ENCODE measurements at places on chromosomes 11 and 22.

DNA sequence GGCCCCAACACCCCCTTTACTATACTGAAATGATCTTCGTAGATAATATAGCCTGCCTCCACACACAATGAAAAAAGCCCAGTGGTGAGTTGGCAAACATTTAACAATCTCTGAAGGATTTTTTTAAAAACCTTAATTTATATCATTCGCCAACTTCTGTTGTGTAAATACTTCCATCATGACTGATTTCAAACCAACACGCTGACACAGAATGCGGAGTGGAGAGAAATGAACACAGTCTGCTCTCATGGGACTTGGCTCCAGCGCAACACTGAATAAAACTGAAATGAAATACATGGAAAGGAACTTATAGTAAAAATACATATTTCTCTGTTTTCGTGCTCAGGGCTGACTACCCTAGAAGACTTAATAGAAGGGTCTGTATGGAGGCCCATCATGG is 61.3 kb upstream of the WNT11 start:
- H3K4me3 ChIP-seq, result no peak overlapping the region
- DNase-seq, result no peak
- H3K27ac ChIP-seq, result no peak overlapping the region
- no peaks in the 10 kb centered on the region for H3K36me3 ChIP-seq

GRCh38 chr22:41315586-41315985 is 14.3 kb downstream of the ZC3H7B start:
- H3K27ac ChIP-seq, result no peak overlapping the region
- no peaks in the 10 kb centered on the region for H3K4me1 ChIP-seq
- H3K36me3 ChIP-seq, result no peaks in the 10 kb centered on the region
- H3K27me3 ChIP-seq, result no peaks in the 10 kb centered on the region
- DNase-seq, result no peak

- H3K27me3 ChIP-seq, result no peaks in the 10 kb centered on the region
- H3K4me1 ChIP-seq, result peaks cover 3% of the 10 kb centered on the region
- H3K27ac ChIP-seq, result no peak overlapping the region
- no peak for DNase-seq
- H3K4me3 ChIP-seq, result no peak overlapping the region
- no peaks in the 10 kb centered on the region for H3K36me3 ChIP-seq
These were observed 8.3 kb upstream of the KCNJ11 start for GRCh38 chr11:17396598-17397310.

- peaks cover 13% of the 10 kb centered on the region for H3K4me1 ChIP-seq
- H3K4me3 ChIP-seq, result no peak overlapping the region
- no peak for DNase-seq
- no peaks in the 10 kb centered on the region for H3K36me3 ChIP-seq
- H3K27ac ChIP-seq, result no peak overlapping the region
These were observed 49.0 kb downstream of the SC5D start for GRCh38 chr11:121341609-121342008.

GRCh38 chr22:31289344-31289743 is 2.9 kb downstream of the PIK3IP1 start:
- H3K27ac ChIP-seq, result peak overlapping the region; percentile 93
- peak overlapping the region; percentile 89 for H3K4me3 ChIP-seq
- DNase-seq, result no peak
- no peaks in the 10 kb centered on the region for H3K27me3 ChIP-seq
- H3K4me1 ChIP-seq, result peaks cover 52% of the 10 kb centered on the region
- H3K36me3 ChIP-seq, result peaks cover 3% of the 10 kb centered on the region

DNA sequence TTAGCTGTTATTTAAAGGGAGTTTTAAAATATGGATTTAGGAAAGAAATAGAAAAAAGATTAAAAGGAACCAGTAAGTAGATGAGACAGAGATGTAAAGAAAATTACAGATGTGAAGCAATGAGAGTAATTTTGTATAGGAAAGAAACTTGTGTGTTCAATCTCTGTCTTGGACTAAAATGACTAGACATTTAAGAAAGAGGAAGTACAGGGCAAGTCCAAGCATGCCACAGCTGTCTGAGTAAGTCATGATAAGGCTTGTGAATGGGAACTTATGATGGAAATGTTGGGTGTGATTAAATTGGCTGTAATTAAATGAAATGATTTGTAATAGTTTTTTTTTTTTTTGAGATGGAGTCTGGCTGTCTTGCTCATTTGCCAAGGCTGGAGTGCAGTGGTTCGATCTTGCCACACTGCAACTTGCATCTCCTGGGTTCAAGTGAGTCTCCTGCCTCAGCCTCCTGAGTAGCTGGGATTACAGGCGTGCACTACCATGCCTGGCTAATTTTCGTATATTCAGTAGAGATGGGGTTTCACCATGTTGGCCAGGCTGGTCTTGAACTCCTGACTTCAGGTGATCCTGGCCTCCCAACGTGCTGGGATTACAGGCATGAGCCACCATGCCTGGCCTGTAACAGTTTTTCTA is 5.9 kb upstream of the ACY3 start:
- no peak overlapping the region for H3K27ac ChIP-seq
- no peaks in the 10 kb centered on the region for H3K4me1 ChIP-seq

- no peaks in the 10 kb centered on the region for H3K27me3 ChIP-seq
- H3K36me3 ChIP-seq, result no peaks in the 10 kb centered on the region
- peak overlapping the region; percentile 4 for H3K4me3 ChIP-seq
- no peak overlapping the region for H3K27ac ChIP-seq
- peaks cover 3% of the 10 kb centered on the region for H3K4me1 ChIP-seq
- DNase-seq, result no peak
These were observed 2.3 kb downstream of the CHKA start for GRCh38 chr11:68118706-68119448.

- no peaks in the 10 kb centered on the region for H3K4me1 ChIP-seq
- no peak overlapping the region for H3K27ac ChIP-seq
- H3K27me3 ChIP-seq, result peaks cover 53% of the 10 kb centered on the region
- no peak for DNase-seq
- no peak overlapping the region for H3K4me3 ChIP-seq
- no peaks in the 10 kb centered on the region for H3K36me3 ChIP-seq
These were observed 48.9 kb upstream of the TBCEL start for GRCh38 chr11:120974965-120975364.

DNA sequence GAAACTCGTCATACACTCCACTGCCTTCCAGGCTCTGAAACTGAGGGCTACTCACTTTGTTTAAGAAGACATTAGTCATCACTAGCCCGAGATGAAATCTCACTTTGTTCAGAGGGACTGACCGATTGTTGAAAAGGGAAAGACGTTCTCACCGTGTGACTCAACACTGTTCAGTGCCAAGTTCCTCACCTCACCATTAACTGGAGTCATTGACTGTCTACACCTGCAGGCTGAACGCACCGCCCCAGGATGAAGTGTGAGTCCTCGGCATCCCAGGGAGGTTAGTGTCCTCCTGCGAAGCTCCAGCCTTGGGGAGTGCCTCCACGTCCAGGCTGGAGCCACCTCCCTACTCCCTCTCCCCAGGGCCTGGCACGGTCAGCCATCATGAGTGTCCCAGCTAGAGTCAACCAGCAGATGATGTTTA is 30.4 kb downstream of the FADD start:
- no peaks in the 10 kb centered on the region for H3K27me3 ChIP-seq
- H3K27ac ChIP-seq, result no peak overlapping the region
- no peaks in the 10 kb centered on the region for H3K36me3 ChIP-seq
- DNase-seq, result no peak

DNA sequence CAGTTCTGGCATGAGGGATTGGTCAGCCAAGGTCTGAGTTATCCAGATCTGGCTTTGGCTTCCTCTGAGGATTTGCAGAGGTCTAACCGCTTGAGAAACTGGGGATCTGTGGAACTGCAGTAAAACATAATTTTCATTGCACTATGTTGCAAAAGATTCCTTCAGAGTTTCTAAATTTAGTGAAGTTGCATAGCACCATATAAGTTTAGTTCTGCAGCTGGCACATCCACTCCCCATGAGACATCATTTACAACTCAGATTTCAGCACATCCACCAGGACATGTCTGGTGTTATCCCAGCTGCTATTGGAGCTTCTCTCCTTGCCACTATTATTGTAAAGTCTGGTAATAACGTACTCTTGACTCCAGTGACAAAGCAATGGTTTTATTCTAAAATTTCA is 181.5 kb downstream of the CWF19L2 start:
- no peaks in the 10 kb centered on the region for H3K27me3 ChIP-seq
- no peak overlapping the region for H3K27ac ChIP-seq
- H3K36me3 ChIP-seq, result no peaks in the 10 kb centered on the region
- no peak overlapping the region for H3K4me3 ChIP-seq
- no peaks in the 10 kb centered on the region for H3K4me1 ChIP-seq

DNA sequence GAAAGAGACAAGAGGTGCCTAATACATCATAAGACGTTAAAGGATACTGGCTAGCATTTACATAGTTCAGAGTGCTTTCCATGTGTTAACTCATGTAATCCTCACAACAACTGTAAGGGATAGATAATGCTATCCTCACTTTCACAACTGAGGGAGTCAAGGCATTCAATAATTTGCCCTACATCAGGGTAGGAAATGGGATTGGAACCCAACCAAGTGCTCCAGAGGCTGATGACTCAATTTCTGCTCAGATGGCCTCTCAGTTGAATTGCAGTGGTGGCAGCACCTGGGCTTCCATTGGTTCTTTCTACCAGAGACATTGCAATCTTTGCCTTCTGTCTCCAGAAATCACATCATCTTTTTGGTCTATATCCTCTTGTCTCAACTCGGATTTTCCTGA is 232.9 kb downstream of the ETS1 start:
- H3K4me3 ChIP-seq, result no peak overlapping the region
- no peak overlapping the region for H3K27ac ChIP-seq
- H3K4me1 ChIP-seq, result peaks cover 14% of the 10 kb centered on the region
- H3K36me3 ChIP-seq, result no peaks in the 10 kb centered on the region
- DNase-seq, result no peak

- no peak overlapping the region for H3K27ac ChIP-seq
- no peak for DNase-seq
- H3K27me3 ChIP-seq, result no peaks in the 10 kb centered on the region
- no peaks in the 10 kb centered on the region for H3K36me3 ChIP-seq
- no peak overlapping the region for H3K4me3 ChIP-seq
These were observed 96.9 kb upstream of the LARGE1 start for GRCh38 chr22:34017205-34017604.

DNA sequence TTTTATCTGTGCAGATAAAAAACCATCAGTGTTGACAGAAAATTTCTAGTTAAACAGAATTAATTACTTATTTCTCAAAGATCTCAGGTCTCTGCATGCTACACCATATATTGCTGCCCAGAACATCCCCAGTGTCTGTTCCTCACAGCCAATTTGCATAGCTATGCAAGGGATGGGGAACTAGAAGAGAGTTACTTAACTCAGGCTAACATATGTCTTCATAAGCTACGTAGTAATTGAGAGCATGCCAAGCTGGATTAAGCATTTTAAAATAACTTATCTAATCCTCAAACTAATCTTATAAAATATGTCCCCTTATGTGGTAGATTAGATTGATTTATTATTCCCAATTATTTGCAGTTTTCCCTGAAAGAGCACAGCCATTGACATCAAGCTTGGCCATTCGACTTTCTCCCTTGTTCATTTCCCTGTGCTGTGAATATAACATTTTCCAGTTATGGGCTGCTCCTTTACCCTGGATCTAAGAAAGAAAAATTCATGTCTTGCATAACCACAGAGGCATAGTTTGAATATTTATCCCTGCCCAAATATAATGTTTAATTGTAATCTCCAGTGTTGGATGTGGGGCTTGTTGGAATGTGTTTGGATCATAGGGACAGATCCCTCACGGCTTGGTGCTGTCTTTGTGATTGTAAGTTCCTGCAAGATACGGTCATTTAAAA is 69.1 kb downstream of the C11orf87 start:
- no peaks in the 10 kb centered on the region for H3K27me3 ChIP-seq
- no peak for DNase-seq
- H3K36me3 ChIP-seq, result no peaks in the 10 kb centered on the region
- no peaks in the 10 kb centered on the region for H3K4me1 ChIP-seq

DNA sequence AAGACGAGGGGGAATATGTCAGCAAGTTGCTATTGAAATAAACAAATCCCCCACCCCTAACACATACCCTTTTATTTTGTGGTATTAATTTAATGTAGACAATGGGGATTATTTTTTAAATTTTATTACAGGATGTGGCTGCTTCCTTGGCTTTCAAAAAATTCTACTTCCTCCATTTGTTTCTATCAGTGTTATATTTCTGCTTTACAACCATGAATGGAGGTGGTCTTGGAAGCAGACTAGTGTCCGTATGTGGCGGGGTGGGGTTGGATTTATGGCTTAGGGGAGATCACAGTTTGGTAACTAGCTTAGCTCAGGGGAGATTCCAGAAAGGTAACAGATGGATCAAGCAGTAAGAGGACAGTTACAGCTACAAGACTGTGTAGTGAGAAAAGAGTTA is 39.3 kb upstream of the PICALM start:
- H3K4me3 ChIP-seq, result no peak overlapping the region
- H3K4me1 ChIP-seq, result no peaks in the 10 kb centered on the region
- peak overlapping the region; percentile 2 for H3K27ac ChIP-seq

GRCh38 chr11:14065141-14065540 is 102.6 kb downstream of the SPON1 start:
- DNase-seq, result no peak
- no peak overlapping the region for H3K27ac ChIP-seq
- H3K36me3 ChIP-seq, result no peaks in the 10 kb centered on the region
- H3K4me3 ChIP-seq, result no peak overlapping the region

GRCh38 chr11:17432002-17432401 is 43.5 kb upstream of the KCNJ11 start:
- no peaks in the 10 kb centered on the region for H3K27me3 ChIP-seq
- no peak overlapping the region for H3K27ac ChIP-seq
- no peak for DNase-seq
- H3K4me1 ChIP-seq, result no peaks in the 10 kb centered on the region
- H3K4me3 ChIP-seq, result no peak overlapping the region

DNA sequence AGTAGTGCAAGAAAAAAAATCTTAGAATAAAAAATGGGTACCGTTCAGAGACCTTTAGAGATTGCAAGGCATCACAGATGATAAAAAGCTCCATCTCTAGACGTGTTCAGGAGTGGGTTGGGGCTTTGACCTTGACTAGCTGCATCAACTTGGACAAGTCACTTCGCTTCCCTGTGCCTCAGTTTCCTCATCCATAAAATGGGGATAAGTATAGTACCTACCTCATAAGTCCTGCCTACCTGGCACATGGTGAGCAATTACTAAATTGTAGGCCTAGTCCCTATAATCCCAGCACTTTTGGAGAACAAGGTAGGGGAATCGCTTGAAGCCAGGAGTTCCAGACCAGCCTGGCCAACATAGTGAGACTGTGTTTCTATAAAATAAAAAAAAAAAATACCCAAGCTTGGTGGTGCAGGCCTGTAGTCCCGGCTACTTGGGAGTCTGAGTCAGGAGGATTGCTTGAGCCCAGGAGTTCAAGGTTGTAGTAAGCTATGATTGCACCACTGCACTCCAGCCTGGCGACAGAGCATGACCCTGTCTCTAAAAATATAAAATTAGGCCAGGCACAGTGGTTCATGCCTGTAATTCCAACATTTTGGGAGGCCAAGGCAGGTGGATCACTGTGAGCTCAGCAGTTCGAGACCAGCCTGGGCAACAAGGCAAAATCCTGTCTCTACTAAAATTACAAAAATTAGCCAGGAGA is 6.0 kb upstream of the F2 start:
- H3K36me3 ChIP-seq, result no peaks in the 10 kb centered on the region
- H3K4me1 ChIP-seq, result peaks cover 6% of the 10 kb centered on the region
- no peaks in the 10 kb centered on the region for H3K27me3 ChIP-seq
- H3K27ac ChIP-seq, result no peak overlapping the region

GRCh38 chr11:69899957-69900821 is 81.0 kb upstream of the FGF3 start:
- H3K27me3 ChIP-seq, result peaks cover 7% of the 10 kb centered on the region
- DNase-seq, result no peak
- H3K4me1 ChIP-seq, result peaks cover 6% of the 10 kb centered on the region
- H3K36me3 ChIP-seq, result no peaks in the 10 kb centered on the region
- no peak overlapping the region for H3K4me3 ChIP-seq

Measured in heart right ventricle (tissue), 16 donors.